ENCODE measurements at places on chromosomes 5 and 9.
A peak's percentile ranks its signal among the peaks of the same experiment; 100 is the strongest.

- DNase-seq, result no peak
Observed at GRCh38 chr9:134287591-134288491, 38.4 kb upstream of the RXRA start.

GRCh38 chr9:36149197-36149596 is 12.7 kb downstream of the GLIPR2 start:
- peak; percentile 77 for DNase-seq

DNA sequence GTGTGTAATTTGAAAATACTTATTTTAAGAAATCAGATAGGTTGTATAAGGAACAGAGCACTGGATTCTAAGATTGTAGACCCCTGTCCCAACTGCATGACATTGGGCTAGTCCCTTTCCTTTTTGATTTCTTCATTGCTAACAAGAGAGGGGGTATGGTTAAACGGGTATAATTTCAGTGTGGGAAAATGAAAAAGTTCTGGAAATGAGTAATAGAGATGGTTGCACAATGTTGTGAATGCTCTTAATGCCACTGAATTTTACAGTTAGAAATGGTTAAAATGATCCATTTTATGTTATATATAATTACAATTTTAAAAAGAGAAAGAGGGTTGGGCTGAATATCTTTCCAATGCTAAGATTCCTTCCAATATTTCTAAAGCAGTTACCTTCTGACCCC is 103.3 kb upstream of the LHFPL2 start:
- DNase-seq, result peak; percentile 63

- peak; percentile 80 for DNase-seq
Observed at GRCh38 chr5:92518318-92518904, 1062.6 kb downstream of the NR2F1-AS1 start.

GRCh38 chr5:119402555-119402954 is 46.7 kb downstream of the TNFAIP8 start:
- no peak for DNase-seq

- no peak for DNase-seq
Observed at GRCh38 chr5:159419576-159419975, 89.3 kb upstream of the IL12B start.

- no peak for DNase-seq
Observed at GRCh38 chr5:124790895-124791732, 44.7 kb upstream of the ZNF608 start.

- peak; percentile 76 for DNase-seq
Observed at GRCh38 chr9:26975728-26976707, 19.8 kb downstream of the IFT74 start.

DNA sequence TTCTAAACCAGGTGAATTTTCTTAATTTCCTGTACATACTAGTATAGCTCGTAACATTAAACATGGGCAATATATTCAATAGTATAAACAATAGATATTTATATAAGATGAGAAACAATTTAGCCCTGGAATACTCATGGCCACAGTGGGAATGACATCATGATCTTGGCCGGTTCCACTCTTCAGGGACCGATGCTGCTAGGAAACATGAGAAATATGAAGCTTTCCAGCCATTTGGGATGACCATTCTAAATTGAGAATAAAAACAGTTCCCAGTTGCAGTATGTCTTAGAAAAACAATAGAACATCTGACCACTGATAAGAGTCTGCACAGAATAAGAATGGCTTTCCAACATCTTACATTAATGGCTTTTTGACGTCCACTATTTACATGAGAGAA is 33.3 kb upstream of the SLCO6A1 start:
- peak; percentile 53 for DNase-seq

DNA sequence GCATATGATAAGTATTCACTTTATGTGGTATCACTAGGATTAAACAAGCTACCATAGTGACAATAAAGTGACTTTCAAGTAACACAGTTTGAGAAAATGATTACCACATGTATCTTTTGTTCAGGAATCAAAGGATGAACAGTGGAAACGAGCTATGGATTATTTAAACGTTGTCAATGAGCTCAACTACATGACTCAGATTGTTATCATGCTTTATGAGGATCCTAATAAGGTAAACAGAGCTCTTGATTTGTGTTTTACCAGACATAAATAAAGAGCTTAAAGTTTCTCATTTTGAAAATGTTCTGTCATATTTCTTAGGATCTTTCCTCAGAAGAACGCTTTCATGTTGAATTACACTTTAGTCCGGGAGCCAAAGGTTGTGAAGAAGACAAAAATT is 57.4 kb downstream of the PPIP5K2 start:
- DNase-seq, result no peak

DNA sequence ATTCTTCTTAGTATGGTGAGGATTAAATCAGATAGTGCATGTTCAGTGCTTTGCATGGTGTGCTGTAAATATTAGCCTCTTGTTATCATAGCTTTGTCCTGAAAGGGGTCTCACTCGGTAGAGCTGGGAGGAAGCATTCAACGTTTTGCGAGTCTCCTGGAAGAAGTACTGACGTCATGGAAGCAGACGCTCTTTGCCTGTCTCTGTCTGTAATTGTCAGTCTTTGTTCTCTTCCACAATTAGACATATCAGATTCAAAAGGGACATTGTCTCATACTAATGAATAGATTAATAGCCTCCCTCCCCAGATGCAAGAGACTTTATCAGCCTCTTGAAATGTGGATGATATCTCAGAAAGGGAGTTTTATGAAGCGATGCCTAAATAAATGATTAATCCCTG is 91.8 kb upstream of the CXCL14 start:
- no peak for DNase-seq

DNA sequence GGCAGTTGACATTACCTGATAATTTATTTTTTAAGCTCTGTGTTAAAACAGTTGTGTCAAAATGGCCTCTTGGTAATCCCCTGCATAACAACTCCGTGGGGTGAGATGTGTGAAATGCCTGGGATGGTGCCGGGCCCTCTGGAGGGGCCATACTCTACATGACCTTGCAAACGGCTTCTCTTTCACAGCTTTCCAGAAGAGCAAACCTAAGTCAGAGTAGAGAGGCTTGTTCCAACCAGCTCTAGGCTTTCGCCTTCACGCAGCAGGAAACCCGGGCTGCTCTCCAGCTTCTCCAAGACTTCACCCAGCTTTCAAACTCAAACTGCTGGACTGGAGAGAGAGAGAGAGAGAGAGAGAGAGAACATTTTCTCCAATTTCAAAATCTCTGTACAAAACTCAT is 120.1 kb downstream of the SNX18 start:
- peak; percentile 65 for DNase-seq

- DNase-seq, result no peak
Observed at GRCh38 chr9:96084331-96084734, 208.8 kb downstream of the ERCC6L2 start.

DNA sequence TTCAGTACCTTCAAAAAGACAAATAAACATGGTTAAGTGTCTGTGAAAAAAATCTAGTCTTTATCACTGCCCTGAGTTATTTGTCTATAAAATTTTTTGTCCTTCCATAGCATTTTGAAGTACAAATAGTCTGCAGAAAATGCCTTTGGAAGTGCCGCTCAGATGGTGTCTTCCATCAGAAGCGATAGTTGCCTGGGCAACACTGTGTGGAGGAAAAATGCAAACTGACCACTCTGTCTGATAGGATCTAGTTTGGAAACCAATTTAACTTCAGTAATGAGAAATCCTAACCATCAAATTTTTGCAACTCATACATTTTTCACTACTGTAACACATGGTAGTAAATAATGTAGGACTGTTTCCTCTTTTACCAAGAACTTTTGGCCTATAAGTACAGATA is 449.9 kb downstream of the PRELID2 start:
- no peak for DNase-seq

GRCh38 chr9:121213136-121213806 is 11.6 kb upstream of the RAB14 start:
- DNase-seq, result peak; percentile 92

DNA sequence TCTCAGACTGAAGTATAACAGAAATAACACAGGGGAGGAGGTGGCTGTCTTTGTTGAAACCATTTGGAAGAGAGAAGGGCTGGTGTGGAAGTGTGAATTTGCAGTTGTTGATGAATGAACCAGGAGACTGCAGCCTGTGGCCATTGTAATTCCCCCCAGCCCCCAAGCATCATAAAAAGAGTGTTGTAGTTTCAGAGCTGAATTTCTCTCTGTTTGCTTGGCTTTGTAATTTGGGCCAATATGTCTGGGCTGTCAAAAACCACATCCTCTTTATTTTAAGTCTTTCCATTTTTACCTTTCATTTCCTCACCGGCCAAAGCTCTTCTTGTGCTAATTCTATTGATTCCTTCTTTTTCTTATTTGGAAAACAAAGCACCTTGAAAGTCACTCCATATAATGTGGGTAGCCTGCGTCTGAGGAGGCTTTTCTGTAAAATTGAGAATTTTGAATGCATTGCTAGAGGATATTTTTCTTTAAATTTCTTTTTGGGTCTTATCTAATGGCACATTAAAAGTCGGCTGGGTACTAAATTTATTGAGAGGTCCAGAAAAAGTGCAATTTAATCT is 383.3 kb downstream of the OSTF1 start:
- no peak for DNase-seq

DNA sequence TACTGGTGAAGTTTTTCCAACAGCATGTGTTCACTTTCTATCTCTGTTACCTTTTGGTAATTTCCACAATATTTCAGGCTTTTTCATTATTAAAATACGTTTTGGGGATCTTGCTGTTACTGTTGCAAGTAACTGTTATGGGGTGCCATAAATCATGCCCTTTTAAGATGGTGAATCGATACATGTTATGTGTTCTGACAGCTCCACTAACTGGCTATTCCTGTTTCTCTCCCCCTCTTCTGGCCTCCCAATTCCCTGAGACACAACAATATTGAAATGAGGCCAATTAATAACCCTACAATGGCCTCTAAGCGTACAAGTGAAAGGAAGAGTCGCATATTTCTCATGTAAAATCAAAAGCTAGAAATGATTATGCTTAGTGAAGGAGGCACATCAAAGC is 13.1 kb upstream of the MSH3 start:
- no peak for DNase-seq

- DNase-seq, result no peak
Observed at GRCh38 chr5:18652404-18653215, 1018.4 kb downstream of the TAF11L14 start.

DNA sequence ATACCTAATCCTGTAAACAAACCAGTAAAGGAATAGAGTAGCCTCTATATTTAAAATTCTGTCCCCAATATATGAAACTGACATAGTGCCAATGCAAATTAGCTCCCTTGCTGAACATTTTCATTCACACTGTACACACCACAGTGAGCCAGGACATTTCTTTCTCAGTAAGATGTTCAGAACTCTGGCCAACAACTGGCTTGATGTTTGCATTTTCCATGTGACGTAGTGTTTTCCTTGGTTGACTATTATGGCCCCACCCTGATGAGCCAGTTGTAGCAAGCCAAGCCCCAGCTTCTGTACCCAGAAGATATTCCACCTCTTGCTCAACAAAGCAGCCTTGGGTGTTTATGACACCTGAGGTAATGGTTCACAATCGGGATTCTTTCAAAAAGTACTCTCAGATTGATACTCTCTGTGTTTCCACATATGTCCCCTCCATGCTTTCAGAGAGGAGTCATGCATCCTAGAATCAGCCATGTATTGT is 17.7 kb upstream of the ANXA1 start:
- peak; percentile 38 for DNase-seq

- peak; percentile 47 for DNase-seq
Observed at GRCh38 chr5:1793301-1793740, 6.3 kb downstream of the MRPL36 start.

GRCh38 chr5:40675396-40676133 is 4.2 kb upstream of the PTGER4 start:
- no peak for DNase-seq

- DNase-seq, result peak; percentile 44
Observed at GRCh38 chr9:129748249-129748648, 4.6 kb downstream of the PTGES start.

GRCh38 chr9:133854765-133855164 is 116.6 kb upstream of the SARDH start:
- no peak for DNase-seq

- no peak for DNase-seq
Observed at GRCh38 chr5:143573568-143574170, 170.2 kb upstream of the NR3C1 start.

DNA sequence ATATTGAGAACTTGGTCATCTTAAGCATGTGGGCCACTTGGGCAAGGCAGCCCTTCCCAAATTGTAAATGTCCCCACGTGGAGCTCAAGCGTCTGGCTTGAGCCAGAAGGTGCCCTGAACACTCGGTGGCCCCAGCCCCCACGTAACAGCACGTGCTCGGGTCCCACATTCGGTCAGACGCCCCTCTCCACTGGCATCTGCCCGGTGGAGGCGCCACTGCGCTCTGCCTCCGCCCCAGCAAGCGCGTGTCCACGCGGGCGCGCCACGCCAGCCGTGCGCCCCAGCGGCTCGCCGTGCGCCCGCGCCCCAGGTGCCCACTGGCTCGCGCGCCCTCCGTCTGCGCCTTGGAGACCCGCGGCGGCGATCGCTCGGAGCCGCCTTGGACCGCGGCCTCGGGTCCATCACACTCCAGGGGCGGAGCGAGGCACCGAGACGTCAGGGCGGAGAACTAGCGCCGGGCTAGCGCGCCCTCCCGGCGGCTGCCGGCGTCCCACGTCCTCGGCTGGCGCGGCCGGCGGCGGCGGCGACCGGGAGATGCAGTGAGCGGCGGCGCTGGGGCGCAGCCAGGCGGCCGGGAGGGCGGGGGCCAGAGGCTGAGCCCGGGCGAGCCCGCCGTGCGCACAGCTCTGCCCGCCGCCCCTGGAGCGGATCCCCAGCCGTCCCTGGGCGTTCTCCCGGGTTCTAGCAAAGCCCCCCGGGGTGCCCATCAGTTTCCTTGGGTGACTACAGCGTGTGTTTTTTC is at the start of gene PALM2AKAP2:
Gene PALM2AKAP2 (plus strand): TSS at position 488 of the 742 bp plus-strand sequence. CDS start 291 bp downstream, outside the sequence.
- DNase-seq, result peak; percentile 54

DNA sequence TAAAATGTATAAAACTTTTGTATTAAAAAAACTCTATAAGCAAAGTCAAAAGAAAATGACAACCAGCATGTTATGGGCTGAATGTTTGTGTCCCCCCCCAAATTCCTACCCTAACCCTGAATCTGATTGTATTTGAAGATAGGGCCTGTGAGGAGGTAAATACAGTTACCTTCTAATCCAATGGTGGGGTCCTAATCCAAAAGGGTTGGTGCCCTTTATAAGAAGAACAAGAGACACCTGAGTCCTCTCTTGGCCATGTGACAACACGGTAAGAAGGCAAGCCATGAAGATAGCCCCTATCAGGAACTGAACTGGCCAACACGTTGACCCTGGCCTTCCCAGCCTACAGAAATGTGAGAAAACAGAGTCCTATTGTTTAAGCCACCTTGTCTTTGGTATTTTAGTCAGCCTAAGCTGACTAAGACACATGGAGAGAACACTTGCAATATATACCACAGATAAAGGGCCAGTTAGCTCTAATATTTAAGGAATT is 49.7 kb upstream of the AKNA start:
- DNase-seq, result no peak

- DNase-seq, result no peak
Observed at GRCh38 chr5:40360685-40361084, 319.0 kb upstream of the PTGER4 start.

GRCh38 chr5:66671305-66671704 is 75.1 kb downstream of the MAST4 start:
- DNase-seq, result no peak

All from choroid plexus epithelial cell (primary cell).